A549 (cell line): ENCODE measurements at places on chromosomes 2 and 18. TPM values are rescaled to one million over a fixed set of nuclear protein-coding genes. Genes with fewer than 3 reads are reported as not detected.

The ANKRD62 gene
- not detected in 3 replicates for polyA plus RNA-seq

The LCLAT1 gene
- 17.7 to 19.5 TPM (median 17.9 TPM) in 3 replicates for polyA plus RNA-seq

The METTL5 gene
- polyA plus RNA-seq = 97.6 to 112 TPM (median 105 TPM) in 3 replicates

The CSRNP3 gene
- 0.01 to 0.08 TPM (median 0.05 TPM) in 3 replicates for polyA plus RNA-seq

The DPYSL5 gene
- polyA plus RNA-seq = 6.8 to 8.3 TPM (median 8.2 TPM) in 3 replicates

The ARHGAP15 gene
- not detected in 3 replicates for polyA plus RNA-seq

The C1GALT1C1L gene
- 1.4 to 2.1 TPM (median 2.1 TPM) in 3 replicates for polyA plus RNA-seq

The EMILIN2 gene
- 6.1 to 7.8 TPM (median 6.7 TPM) in 3 replicates for polyA plus RNA-seq

The CDH7 gene
- under 0.01 to 0.01 TPM (median 0.01 TPM) in 3 replicates for polyA plus RNA-seq

The HOXD4 gene
- 0.54 to 0.92 TPM (median 0.87 TPM) in 3 replicates for polyA plus RNA-seq

The RFTN2 gene
- 0.03 to 0.13 TPM (median 0.08 TPM) in 3 replicates for polyA plus RNA-seq

The PSTPIP2 gene
- polyA plus RNA-seq = 0.10 to 0.22 TPM (median 0.20 TPM) in 3 replicates

The SERPINB13 gene
- not detected in 3 replicates for polyA plus RNA-seq

The PXDN gene
- 5.5 to 8.9 TPM (median 7.3 TPM) in 3 replicates for polyA plus RNA-seq

The RGPD6 gene
- polyA plus RNA-seq = 2.8 to 5.6 TPM (median 3.1 TPM) in 3 replicates

The HOXD10 gene
- polyA plus RNA-seq = 3.7 to 5.4 TPM (median 4.3 TPM) in 3 replicates

The DLX2 gene
- 0.17 to 0.25 TPM (median 0.19 TPM) in 3 replicates for polyA plus RNA-seq

The NCKAP5 gene
- 2.9 to 4.1 TPM (median 3.8 TPM) in 3 replicates for polyA plus RNA-seq

The NGEF gene
- 5.9 to 8.1 TPM (median 7.6 TPM) in 3 replicates for polyA plus RNA-seq

The TOGARAM2 gene
- 0.25 to 0.35 TPM (median 0.30 TPM) in 3 replicates for polyA plus RNA-seq

The MAP2 gene
- polyA plus RNA-seq = 0.43 to 0.53 TPM (median 0.50 TPM) in 3 replicates

The NLRC4 gene
- not detected in 3 replicates for polyA plus RNA-seq

The NDC80 gene
- 11.1 to 13.0 TPM (median 11.7 TPM) in 3 replicates for polyA plus RNA-seq

The HRH4 gene
- polyA plus RNA-seq = 0.04 to 0.07 TPM (median 0.07 TPM) in 3 replicates

The PFN4 gene
- 1.2 to 1.6 TPM (median 1.6 TPM) in 3 replicates for polyA plus RNA-seq

The CXCR1 gene
- polyA plus RNA-seq = not detected in 3 replicates

The RRM2 gene
- 111 to 150 TPM (median 121 TPM) in 3 replicates for polyA plus RNA-seq

The FAM161A gene
- polyA plus RNA-seq = 11.0 to 12.3 TPM (median 11.8 TPM) in 3 replicates

The PUM2 gene
- 44.6 to 45.2 TPM (median 44.8 TPM) in 3 replicates for polyA plus RNA-seq

The IHH gene
- polyA plus RNA-seq = 0.08 to 0.13 TPM (median 0.10 TPM) in 3 replicates

The KHK gene
- polyA plus RNA-seq = 7.6 to 8.5 TPM (median 8.3 TPM) in 3 replicates

The GNAL gene
- 5.1 to 5.8 TPM (median 5.5 TPM) in 3 replicates for polyA plus RNA-seq

The HSBP1L1 gene
- polyA plus RNA-seq = 17.7 to 21.3 TPM (median 21.2 TPM) in 3 replicates

The SULT1C4 gene
- not detected in 3 replicates for polyA plus RNA-seq

The SKA1 gene
- polyA plus RNA-seq = 11.9 to 15.2 TPM (median 12.5 TPM) in 3 replicates

The PRR30 gene
- not detected in 3 replicates for polyA plus RNA-seq

The XDH gene
- polyA plus RNA-seq = 0.71 to 1.0 TPM (median 0.88 TPM) in 3 replicates

The SLC16A14 gene
- 0.37 to 0.55 TPM (median 0.38 TPM) in 3 replicates for polyA plus RNA-seq

The KLHL29 gene
- 2.5 to 2.9 TPM (median 2.6 TPM) in 3 replicates for polyA plus RNA-seq

The RND3 gene
- 56.8 to 62.0 TPM (median 61.7 TPM) in 3 replicates for polyA plus RNA-seq

The ANKRD30B gene
- polyA plus RNA-seq = not detected in 3 replicates

The KCNK3 gene
- 1.6 to 3.4 TPM (median 2.4 TPM) in 3 replicates for polyA plus RNA-seq

The GALNT3 gene
- polyA plus RNA-seq = 0.04 to 0.05 TPM in 2 of 3 replicates, not detected in the other
